ENCODE measurements at places on chromosomes 13 and 19.

DNA sequence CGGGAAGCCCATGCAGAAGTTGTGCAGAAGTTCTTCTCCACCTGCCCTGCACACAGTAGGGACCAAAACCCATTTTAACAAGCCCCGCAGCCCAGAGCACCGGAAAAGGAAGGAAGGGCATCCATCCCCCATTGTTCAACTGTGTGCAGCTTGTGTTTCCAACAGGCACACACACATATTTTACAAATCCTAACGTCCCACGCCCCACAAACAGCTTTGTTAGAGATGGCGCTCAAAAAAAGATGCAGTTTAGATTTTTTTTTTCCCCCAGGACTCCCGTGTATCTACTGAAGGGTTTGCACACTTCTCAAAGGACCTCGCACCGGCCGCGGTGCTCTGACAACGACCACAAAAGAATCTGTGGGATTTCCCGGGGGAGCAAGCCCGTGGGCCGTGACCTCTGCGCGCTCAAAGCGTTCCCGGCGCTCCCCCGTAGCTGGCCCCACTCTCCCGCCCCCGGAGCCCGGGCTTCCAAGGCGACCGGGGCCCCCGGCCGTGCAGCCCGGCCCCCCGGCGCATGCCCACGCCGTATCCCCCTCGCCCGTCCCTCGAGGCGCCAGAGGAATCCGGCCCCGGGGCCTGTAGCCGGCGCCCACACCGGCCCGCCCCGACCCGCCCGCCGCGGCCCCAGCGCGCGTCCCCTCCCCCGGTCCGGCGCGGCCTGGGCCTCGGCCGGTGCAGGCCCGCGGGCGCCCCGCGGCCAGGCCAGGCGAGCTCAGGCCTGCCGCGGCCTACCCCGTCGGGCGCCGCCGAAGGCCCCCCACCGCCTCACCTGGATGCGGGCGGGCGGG, 523 bp downstream of the ELAVL1 start:
- DNase-seq, result no peak

DNA sequence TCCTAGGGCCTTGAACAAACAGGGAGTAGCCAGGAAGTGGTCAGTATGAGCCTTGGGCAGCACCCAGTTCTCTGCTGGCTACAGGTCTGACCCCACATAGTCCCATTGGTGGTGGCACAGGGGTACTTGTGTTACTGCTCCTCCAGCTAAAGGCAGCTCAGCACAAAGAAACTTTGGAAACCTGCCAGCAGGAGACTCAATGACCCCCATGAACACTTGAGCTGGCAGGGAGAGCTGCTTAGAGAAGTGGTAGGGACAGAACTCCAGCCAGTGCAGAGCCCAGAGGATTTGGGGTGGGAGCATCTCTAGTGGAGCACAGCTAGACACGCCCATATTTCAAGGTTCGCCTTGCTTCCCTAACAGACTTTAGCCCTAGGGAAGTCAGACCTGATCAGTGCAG, 10.4 kb upstream of the ZNF586 start:
- DNase-seq, result no peak

- DNase-seq, result no peak
These were observed 1.8 kb upstream of the ONECUT3 start for GRCh38 chr19:1751367-1752008.

GRCh38 chr19:21848706-21849105, 12.7 kb upstream of the ZNF43 start:
- no peak for DNase-seq

DNA sequence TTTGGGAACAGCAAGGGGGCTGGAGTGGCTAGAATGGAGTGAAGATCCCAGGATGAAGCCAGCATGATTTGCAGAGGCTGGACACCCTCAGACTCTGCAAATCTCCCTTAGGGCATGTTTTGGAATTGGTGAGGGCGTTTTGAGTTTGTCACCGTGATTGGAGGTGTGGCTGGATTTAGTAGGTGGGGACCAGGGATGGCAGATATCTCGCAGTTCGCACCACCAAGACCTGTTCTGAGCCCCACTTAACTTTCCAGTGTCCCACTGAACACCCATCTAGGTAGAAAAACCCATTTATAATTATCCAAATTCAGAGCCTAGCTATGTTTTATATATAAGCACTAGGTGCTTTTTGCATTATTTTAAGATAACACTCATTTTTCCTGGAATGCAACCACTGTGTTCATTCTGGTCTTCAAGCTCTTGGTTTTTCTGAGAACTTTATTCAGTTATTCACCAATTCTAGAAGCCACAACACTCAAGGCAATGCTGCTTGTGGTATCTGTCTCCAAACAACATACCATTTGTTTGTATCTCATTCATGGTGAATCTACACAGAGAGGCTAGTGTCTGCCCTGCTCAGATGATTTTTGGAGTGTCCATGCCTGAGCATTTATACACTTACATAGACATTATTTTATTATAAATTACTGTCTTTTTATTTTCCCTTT, 3.0 kb upstream of the NANOS2 start:
- no peak for DNase-seq

DNA sequence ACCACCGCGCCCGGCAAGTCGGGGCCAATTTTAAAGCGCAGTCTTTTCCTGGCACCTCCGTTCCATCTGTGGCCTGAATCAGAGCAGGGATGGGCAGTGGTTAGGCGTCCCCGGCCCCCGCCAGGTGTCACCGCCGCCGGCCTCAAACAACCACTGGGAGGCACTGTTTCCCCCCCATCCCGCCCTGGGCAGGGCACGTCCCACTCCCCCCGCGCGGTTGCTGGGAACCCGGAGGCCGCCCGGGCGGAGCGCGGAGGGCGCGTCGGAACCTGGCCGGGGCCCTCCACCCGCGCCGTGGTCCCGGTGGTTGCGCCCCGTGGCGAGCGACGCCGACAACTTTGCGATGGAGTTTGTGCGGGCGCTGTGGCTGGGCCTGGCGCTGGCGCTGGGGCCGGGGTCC, at the start of gene GRIN3B:
GRIN3B (plus strand) TSS at position 325 of the 400 bp plus-strand sequence; CDS start at position 344, 19 bp downstream.
- peak; percentile 61 for DNase-seq

GRCh38 chr19:53246498-53246897, 8.2 kb downstream of the ZNF677 start:
- DNase-seq, result no peak

GRCh38 chr13:33633701-33634545, 184.0 kb upstream of the RFC3 start:
- no peak for DNase-seq

DNA sequence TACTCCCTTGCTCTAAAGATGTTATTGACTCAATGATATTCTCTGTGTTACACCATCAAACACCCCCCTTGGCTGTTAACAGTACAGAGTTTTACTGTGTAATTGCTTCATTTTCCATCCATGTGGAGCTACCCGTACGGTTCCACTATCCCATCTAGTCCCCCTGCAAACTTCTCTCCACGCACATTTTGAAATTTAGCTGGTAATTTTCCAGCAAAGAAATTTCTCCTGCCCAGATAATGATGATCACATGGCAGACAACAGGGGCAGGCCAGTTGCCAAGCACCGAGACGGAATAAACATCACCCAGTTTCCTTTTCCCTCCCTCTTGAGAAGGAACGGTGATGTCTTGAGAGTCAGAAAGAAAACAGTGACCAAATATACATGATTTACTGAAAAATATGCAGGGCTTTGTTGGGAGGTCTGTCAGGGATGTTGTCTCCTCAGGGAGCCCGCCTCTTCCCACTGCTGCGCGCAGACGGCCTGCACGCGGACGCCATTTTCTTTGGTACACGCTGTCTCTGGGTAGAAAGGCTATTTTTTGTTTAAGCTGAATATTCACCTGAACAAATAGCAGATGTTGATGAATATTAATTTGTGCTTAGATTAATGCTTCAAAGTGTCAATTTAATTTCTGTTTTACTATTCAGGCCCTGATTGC, 109.9 kb downstream of the OLFM4 start:
- DNase-seq, result no peak
